ENCODE measurements at places on chromosomes 7 and 10. TPM values are rescaled to one million over a fixed set of nuclear protein-coding genes. Genes with fewer than 3 reads are reported as not detected.
A peak's percentile ranks its signal among the peaks of the same experiment; 100 is the strongest.

DNA sequence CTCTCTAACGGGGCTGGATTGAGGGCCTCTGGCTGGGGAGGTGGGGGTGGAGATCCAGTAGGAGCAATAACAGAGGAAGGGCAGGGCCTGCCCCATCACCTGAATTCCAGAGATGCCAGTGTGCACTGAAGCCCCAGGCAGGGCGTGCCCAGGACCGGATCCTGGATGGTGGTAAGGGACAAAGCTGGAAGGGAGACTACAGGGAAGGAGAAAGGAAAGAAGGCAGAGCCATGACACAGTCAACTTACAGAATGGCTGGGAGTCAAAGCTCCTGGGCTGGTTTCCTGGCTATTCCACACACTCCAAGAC is 666 bp downstream of the TMEM139 start:
- no peak for DNase-seq

GRCh38 chr7:1704811-1705738 is 35.0 kb downstream of the ELFN1 start:
- no peak for DNase-seq

- no peak for DNase-seq
These were observed 39.7 kb upstream of the NFE2L3 start for GRCh38 chr7:26112203-26112740.

Gene PCLO
- 41.2 TPM for total RNA-seq

Gene RAB19
- total RNA-seq, result not detected

DNA sequence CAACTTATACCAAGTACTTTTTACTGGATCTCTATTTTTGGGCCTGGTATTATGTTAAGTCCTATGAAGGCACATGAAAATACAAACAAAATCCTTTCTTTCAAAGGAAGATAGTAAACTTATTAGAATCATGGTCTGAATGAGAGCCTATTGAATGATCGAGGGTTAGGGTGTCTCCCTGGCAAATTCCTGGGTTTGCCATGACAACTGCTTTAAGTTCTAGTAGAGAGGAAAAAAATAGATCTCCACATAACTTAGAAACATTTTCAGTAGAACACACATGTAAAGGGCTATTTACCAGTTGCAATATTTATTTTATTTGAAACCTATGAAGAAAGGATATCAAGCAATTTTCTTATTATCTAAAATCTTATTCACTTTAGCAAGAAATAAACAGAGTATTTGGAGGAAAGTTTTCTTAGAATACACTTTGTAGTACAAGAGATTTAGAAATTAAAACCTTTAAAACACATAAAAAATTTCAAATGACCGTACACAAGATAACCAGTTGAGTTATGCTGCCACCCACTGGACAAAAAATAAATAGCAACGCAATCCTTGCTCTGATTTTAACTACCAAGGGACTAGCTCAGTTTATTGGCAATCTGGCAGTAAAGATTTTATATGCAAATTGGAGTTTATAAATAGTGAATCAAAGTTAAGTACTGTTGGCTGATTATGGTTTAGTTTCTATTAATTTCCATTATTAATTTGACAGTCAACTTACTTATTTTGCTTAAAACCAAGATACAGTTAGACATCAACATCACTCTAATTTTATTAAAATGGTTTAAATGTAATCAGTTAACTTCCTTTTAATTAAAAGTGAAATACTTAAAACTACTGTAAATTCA is 33.9 kb downstream of the CACUL1 start:
- peak; percentile 8 for DNase-seq

DNA sequence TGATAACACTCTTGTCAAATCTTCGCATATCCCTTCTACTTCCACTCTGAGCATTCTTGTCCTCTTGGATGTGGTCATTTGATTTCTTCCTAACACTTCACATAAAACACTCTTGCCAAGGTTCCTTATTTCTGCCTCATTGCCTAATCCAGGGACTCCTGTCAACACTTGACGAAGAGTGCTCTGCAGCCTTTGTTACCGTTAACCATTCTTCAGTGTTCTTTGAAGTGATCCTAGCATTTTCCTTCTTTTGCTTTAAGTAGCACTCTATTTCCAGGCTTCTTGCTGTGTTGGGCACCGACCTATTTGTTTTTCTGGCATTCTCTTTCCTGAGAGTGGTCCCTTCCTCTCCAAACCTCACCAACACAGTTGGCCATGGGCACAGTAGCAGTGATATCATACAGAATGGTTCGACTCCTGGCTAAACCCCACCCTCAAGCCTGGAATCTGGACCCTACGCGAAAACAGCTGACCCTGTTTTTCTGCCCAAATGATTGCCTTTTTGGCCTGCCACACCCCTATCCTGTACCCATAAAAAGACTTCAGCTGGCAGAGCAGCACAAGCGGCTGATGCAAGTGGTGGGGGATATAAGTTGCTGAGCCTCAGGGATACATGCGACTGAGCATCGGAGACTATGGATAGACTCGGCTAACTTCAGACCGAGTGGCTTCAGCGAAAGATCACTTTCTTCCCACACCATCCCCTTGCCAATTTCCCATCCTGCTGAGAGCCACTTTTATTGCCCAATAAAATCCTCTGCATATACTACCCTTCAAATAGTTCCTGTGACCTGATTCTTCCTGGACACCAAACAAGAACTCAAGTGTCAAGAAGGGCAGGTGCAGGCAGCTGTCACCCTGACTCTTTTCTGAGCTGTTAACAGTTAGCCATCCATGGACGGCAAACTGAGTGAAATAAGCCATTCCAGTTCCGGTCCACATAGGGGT is 820.6 kb downstream of the CCSER2 start:
- no peak for DNase-seq

Gene RBP4
- total RNA-seq, result 9.0 TPM

DNA sequence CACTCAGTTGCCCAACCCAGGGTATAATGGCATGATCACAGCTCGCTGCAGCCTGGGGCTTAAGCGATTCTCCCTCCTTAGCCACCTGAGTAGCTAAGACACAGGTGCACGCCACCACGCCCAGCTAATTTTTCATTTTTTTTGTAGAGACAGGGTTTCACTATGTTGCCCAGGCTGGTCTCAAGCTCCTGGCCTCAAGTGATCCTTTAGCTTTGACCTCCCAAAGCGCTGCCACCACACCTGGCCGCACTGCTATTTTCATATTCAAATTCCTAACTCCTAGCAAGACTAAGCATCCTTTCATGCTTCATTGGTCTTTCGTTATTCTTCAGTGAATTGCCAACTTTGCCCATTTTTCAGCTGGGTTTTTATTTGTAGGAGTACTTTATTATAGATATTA is 30.4 kb upstream of the DAGLB start:
- DNase-seq, result no peak

Gene VWA2
- 2.9 TPM for total RNA-seq

Gene FAM25C
- not detected for total RNA-seq

DNA sequence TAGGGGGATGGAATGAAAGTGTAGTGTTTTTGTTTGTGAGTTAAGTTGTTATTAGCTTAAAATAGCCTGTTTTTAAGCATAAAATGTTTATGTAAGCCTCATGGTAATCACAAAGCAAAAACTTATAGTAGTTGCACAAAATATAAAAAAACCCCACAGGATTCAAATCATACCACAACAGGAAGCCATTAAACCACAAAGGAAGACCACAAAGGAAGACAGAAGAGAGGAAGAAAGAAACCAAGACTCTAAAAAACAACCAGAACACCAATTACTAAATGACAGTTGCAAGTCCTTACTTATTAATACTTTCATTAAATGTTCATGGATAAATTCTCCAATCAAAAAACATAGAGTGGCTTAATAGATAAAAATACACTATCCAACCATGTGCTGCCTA is 63.6 kb downstream of the ANKRD7 start:
- no peak for DNase-seq

Gene SLC39A12
- total RNA-seq, result 4.5 TPM

Gene CCNJ
- 17.1 TPM for total RNA-seq

DNA sequence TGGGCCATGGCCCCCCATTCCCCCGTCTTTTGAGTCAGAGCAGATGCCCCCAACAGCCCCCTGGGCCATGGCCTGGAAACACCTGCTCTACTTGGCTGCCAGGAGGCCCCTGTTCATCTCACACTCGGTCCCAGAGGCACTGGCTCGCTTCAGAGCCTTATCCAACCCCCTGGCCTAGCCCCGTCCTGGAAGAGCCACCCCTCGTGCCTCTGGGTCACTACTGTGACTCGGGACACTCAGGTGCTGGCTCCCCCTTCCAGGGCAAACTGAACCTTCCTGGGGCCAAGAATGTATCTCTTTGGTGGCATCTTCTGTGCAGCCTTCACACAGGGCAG is 7.0 kb downstream of the POLR2J start:
- DNase-seq, result no peak

GRCh38 chr7:36686499-36686898 is 37.8 kb downstream of the AOAH start:
- no peak for DNase-seq

GRCh38 chr7:2926896-2927405 is 82.8 kb upstream of the GNA12 start:
- no peak for DNase-seq

- DNase-seq, result no peak
These were observed 297.9 kb downstream of the DGKB start for GRCh38 chr7:14604606-14605005.

GRCh38 chr10:73908853-73909539 is 1.9 kb upstream of the PLAU start:
- DNase-seq, result no peak

All from frontal cortex (tissue), 4 donors.